GM20000 (cell line): ENCODE measurements at places on chromosomes 16 and 17.

DNA sequence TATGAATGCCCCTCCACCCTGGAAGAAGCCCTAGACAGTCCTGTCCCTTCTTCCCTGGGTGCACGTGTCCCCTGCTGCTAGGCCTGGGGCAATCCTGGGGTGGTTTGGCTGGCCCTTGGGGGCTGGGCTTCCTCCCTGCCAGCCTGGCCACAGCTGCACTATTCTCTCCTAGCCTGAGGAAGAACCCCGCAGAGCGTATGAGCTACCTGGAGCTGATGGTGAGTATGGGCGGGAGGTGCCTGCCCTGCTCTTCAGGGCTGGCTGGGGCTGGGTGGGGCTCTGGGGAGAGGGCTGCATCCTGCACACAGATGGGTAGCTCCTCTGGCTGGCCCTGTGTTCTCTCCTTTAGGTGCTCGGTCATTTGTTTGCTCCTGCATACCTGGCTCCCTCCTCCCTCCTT is 28.8 kb downstream of the MAP2K3 start:
- DNase-seq, result no peak

GRCh38 chr17:78600181-78600721 is 23.1 kb upstream of the DNAH17 start:
- DNase-seq, result no peak

GRCh38 chr16:58170223-58170622 is 27.7 kb downstream of the CSNK2A2 start:
- no peak for DNase-seq

- DNase-seq, result no peak
Measured at GRCh38 chr16:2713985-2714774, 5.8 kb downstream of the PRSS27 start.

GRCh38 chr16:11257131-11257938 is 1.3 kb upstream of the SOCS1 start:
- peak; percentile 77 for DNase-seq

- no peak for DNase-seq
Measured at GRCh38 chr16:47132308-47132707, 11.4 kb downstream of the NETO2 start.

- no peak for DNase-seq
Measured at GRCh38 chr16:12589676-12590075, 214.0 kb downstream of the CPPED1 start.

- DNase-seq, result no peak
Measured at GRCh38 chr16:78175287-78175686, 75.8 kb downstream of the WWOX start.

- no peak for DNase-seq
Measured at GRCh38 chr16:65725156-65725845, 603.4 kb upstream of the CDH11 start.

DNA sequence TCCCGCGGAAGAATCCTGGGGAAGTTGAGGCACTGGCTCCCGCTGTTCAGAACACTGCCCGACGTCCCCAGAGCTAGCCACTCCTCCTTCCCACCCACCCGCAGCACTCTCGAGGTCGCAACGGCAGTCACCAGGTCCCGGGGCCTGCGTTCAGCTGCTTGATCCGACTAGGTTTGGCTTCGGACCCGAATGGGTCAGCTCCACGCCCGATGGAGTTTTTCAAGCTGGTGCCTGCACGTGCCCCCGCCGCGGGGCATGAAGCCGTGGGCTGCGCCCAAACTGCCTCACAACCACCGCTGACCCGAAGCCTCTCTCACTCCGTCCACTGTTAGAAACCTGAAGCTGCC is 12.4 kb upstream of the ODF4 start:
- DNase-seq, result no peak

DNA sequence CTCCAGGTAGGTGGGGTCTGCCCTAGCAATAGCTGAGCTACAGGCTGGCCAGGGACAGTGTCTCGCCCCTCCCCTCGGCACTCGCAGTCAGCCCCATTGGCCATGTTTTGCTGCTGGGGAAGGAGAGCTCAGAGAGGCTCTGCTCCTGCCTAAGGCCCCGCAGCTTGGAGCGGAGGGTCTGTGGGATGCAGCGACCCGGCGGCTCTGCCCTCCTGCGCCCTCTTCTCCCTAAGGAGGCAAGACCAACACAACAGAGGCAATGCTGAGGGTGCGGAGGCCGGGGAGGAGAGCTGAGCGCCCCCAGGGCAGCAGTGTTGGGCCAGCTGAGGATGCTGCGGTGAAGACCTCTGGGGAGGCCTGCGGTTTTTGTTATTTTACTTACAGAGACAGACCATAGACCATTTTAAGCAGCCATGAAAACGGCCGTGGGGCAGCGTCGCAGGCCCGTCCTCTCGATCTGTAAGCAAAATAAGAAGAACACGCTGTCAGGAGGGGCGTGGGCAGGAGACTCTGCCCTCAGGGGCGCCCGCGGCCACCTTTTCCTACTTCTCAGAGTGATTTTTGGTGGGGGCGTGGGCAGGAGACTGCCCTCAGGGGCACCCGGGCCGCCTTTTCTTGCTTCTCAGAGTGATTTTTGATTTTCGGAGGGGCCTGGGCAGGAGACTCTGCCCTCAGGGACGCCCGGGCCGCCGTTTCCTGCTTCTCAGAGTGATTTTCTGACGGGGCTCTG is 31.4 kb upstream of the PABPN1L start:
- no peak for DNase-seq

- no peak for DNase-seq
Measured at GRCh38 chr16:15482068-15482747, 47.8 kb downstream of the BMERB1 start.

DNA sequence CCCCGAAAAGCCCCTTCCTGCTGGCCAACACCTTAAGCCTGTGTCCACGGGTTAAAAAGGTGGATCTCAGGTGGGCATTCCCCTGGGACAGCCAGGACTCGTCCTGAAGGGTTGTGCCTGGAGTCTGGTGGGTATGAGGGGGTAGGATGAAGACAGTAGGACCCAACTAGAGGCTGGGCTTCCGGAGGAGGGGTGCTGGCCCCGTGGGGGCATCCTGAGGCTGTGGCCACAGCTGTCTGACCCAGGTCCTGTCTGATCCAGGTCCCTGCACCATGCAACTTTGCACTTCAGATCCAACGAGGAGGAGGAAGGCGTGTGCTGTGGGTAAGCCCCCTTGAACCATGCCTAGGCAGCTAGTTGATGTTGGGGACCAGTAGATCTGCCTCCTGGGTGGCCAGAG is 37.6 kb upstream of the CPNE2 start:
- no peak for DNase-seq

- no peak for DNase-seq
Measured at GRCh38 chr17:36752096-36752888, 150.9 kb downstream of the MRM1 start.

DNA sequence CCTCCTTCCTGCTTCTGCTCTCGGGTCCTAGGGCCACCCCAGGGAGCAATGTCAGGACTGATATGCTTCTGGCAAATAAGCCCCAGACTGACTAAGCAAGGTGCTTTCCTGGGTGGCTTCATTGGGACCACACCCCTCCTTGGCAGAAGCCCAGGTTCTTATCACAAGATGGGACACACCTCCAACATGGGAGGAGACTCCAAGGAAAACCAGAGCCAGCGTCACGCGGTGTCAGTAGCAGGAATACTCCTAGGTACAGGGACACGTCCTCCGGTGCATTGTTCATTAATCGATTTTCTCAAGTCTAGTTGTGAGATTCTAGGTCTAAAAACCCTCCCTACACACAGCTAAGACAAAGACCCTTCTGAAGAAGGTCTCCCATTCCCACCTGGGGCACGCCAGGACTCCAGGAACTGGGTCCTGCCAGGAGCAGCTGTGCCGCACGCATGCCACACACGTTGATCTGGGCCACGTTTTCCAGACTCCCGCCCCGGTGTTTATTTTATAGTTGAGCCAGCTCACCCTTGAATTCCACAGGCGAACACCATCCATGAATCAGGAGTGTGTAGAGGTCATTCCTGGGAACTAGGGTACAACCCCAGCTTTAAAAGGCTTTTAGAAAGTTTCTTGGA is 30.8 kb downstream of the FA2H start:
- DNase-seq, result no peak

DNA sequence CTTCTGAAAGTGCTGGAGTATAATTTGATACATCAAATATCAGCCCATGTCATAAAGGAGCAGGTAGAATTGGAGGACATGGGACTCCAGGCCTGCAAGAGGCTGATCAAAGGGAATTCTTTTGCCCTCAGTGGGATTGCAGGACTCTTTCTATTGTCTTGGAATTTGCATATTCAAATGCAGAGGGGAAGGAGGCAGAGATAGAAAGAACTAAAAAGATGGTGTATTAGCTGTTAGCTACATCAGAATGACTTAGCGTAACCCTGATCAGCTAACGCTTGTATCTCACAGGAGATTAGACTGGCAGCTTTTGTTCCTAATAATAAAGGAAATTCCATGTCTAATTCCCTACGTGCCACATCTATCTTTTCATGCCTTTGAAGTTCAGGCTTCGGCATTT is 1014.7 kb upstream of the RBFOX1 start:
- DNase-seq, result no peak

GRCh38 chr16:26365161-26365940 is 673.6 kb downstream of the HS3ST4 start:
- no peak for DNase-seq

DNA sequence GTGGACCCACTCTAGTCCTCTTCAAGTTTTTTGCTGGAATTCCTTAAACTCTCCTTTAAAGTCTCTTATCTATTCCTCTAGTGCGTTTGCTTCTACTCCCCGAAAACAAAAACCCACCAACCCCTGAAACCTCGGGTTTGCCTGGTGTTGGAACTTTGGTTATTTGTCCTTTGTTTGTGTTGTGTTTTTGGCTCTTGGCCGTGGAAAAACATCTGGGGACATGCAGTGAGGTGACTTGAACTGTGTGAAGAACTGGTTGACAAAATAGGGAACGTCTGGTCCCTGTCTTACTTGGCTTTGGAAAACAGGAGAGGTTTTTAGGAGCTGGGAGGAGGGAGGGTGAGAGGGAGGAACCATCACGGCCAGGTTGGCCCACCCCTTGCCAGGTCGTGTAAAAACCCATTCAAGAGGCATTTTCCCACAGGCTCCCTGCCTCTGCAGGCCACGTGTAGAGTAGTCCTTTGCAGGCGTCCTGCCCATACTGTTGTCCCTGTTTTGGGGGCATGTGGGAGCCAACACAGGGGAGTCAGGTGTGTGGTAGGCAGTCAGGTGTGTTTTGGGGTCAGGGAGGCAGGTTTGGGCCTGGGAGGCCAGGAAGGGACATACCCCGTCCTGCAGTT is 169.3 kb downstream of the RAB11FIP4 start:
- no peak for DNase-seq

DNA sequence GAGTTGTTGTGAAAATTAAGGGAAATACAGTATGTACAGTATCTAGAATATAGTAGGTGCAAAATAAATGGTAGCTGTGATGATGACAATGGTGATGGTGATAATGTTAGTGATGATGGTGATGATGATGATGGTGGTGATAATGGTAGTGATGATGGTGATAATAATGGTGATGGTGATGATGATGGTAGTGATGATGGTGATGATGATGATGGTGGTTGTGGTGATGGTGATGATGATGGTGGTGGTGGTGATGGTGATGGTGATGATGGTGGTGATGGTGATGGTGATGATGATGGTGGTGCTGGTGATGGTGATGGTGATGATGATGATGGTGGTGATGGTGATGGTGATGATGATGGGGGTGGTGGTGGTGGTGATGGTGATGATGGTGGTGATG is 91.3 kb upstream of the FOXF1 start:
- DNase-seq, result no peak

DNA sequence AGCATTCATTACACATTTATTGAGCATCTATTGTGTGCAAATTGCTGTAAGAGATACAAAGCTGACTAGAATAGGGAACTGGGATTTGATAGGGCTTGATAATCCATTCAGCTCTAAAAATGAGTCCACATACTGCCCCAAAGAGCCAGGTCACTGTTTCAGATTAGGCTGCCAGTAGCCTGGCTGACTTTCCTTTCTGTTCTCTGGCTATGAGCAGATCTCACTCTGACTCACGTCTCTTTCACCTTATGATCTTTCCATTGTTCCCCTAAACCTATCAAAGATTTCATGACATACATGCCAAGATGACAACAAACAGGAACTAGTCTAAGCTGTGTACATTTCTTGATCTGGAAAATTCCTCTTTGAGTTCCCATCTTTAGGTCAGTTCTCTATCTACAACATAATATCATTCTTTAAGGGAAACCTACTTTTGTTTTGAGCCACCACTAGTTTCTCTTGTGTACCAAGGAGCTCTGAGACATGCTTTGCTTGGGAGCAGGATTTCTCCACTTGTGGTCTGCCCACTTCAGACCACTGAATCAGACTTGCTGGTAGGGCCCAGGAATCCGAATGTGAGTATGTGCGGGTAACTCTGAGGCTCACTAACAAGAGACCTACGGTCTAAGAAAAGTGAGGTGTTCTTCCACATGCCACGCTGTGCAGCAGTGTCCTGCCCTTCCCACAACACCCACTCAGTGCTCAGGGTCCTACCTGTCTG is 40.9 kb upstream of the ICAM2 start:
- peak; percentile 61 for DNase-seq

DNA sequence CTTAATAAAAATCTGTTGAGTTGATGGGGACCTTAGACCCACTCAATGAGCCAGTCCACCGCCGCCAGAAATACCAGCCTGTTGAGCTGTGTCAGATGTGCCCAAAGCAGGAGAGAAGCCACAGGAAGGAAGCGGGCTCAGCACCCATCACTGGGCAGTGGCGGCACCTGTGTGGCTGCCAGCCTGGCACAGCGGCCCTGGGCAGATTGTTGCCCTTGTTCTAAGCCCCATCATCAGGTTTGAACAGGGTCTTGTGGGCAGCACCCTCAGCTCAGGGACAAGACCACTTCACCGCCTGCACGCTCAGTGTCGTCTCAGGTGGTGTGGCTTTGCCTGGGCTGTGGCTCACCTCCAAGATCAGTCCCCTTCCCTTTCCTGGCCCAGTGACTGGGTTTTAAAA is 9.3 kb downstream of the ENDOV start:
- DNase-seq, result no peak

GRCh38 chr16:56944954-56945839 is 13.3 kb downstream of the HERPUD1 start:
- no peak for DNase-seq

GRCh38 chr17:27332047-27332393 is 38.1 kb downstream of the WSB1 start:
- no peak for DNase-seq

GRCh38 chr17:42271006-42271778 is 5.0 kb downstream of the STAT5B start:
- no peak for DNase-seq

DNA sequence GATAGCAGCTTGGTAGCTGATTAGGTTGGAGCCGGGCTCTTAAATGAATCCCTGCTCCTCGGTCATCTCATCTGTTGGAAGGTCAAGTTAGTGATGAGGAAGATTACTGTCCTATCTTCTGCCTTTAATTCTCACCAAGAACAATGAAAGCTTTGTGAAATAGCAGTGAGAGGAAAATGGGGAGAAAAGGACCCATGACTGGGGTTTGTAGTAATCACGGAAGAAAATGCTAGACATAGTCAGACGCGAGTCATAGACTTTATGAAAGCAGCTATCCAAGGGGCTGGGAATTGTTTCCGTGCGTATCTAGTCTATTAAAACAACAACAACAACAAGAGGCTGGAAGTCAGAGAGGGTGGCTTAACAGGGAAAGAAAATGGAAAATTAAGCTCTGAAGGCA is 18.3 kb downstream of the PIK3R5 start:
- no peak for DNase-seq
